A549 treated with AZD2906 at 1 μM for 4 hours (cell line): ENCODE measurements at places on chromosomes 4 and X. TPM values are rescaled to one million over a fixed set of nuclear protein-coding genes. Genes with fewer than 3 reads are reported as not detected.

CXCL11 gene
- total RNA-seq: 0.08 to 0.20 TPM (median 0.14 TPM) in 5 replicates

ALAS2 gene
- total RNA-seq: not detected in 5 replicates

CYTL1 gene
- not detected in 5 replicates for total RNA-seq

ADAMTS3 gene
- 0.01 TPM in 1 of 5 replicates, not detected in the others for total RNA-seq

SRPK3 gene
- 0.03 to 0.11 TPM (median 0.06 TPM) in 3 of 5 replicates, not detected in the others for total RNA-seq

COX7B2 gene
- total RNA-seq: not detected in 5 replicates

MAGEA8 gene
- total RNA-seq: not detected in 5 replicates

HELT gene
- total RNA-seq: not detected in 5 replicates

MUC7 gene
- total RNA-seq: not detected in 5 replicates

PCDH18 gene
- total RNA-seq: not detected in 5 replicates

RAB40A gene
- total RNA-seq: 0.06 to 0.15 TPM (median 0.10 TPM) in 5 replicates

OPN1LW gene
- total RNA-seq: not detected in 5 replicates

SORCS2 gene
- 3.3 to 4.9 TPM (median 4.7 TPM) in 5 replicates for total RNA-seq

CHRDL1 gene
- not detected in 5 replicates for total RNA-seq

PRR32 gene
- total RNA-seq: not detected in 5 replicates

ARX gene
- 0.25 to 0.74 TPM (median 0.69 TPM) in 5 replicates for total RNA-seq

MSX1 gene
- total RNA-seq: 5.9 to 10.1 TPM (median 9.0 TPM) in 5 replicates

DDX53 gene
- total RNA-seq: not detected in 5 replicates

CSAG3 gene
- not detected in 5 replicates for total RNA-seq

TLR1 gene
- total RNA-seq: 0.11 to 0.33 TPM (median 0.18 TPM) in 5 replicates

TAF7L gene
- 0.08 to 0.23 TPM (median 0.10 TPM) in 5 replicates for total RNA-seq
